ENCODE measurements at places on chromosomes 16 and 17. TPM values are rescaled to one million over a fixed set of nuclear protein-coding genes. Genes with fewer than 3 reads are reported as not detected.

DNA sequence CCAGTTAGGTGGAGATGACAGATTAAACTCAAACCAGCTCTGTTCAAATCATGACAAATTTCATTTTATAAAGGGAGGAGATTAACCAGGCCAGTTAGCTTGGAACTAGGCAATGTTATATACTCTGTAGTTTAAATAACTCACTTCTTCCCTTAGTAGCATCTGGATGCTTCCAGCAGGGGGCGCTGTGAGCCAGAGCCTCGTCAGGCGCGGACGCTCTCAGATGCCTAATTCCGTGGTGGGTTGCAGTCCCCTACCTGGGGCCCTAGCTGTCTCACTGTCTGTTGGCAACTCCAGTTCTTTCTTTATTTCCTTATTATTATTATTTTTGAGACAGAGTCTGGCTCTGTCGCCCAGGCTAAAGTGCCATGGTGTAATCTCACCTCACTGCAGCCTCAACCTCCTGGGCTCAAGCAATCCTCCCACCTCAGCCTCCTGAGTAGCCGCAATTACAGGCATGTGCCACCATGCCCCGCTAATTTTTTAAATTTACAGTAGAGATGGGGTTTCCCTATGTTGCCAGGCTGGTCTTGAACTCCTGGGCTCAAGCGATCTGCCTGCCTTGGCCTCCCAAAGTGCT is 17.3 kb upstream of the WFDC1 start:
- peak; percentile 78 for DNase-seq
- no peak overlapping the region for H3K27ac ChIP-seq
- peaks cover 4% of the 10 kb centered on the region for H3K27me3 ChIP-seq
- H3K4me1 ChIP-seq = no peaks in the 10 kb centered on the region

DNA sequence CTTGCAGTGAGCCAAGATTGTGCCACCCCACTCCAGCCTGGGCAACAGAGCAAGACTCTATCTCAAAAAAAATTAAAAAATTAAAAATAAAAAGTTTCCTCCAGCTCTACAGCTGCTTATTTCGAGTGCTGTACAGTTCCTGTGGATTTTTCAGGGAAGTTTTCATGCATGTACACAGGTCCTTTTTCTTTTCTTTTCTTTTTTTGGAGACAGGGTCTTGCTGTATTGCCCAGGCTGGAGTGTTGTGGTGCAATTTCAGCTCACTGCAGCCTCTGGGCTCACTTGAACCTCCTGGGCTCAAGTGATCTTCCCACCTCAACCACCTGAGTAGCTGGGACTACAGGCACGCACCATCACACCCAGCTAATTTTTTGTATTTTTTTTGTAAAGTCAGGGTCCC is 15.9 kb downstream of the EEF2K start:
- no peak overlapping the region for H3K4me3 ChIP-seq
- no peak overlapping the region for H3K27ac ChIP-seq
- DNase-seq = no peak
- H3K4me1 ChIP-seq = peaks cover 6% of the 10 kb centered on the region

The ZNF778 gene
- total RNA-seq = 7.4 TPM

The FOXL1 gene
- total RNA-seq = not detected

DNA sequence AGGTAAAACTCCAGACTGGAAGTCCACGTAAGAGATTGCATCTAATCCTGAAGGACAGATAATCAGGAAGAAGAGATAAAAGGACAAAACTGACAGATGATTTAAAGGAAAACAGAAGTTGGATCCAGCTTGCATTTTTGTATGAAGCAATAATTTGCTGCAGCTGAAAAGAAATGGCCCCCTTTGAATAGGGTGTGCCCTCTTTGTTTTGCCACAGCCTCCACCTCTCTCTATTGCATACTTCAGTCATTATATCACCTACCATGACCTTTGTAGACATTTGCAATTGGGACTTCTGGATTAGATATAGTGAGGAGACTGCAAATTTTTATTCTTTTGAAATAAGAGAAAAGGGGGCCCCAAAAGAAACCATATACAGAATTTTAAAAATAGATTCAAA is 8.1 kb downstream of the NOG start:
- DNase-seq = no peak
- H3K27ac ChIP-seq = no peak overlapping the region
- H3K4me1 ChIP-seq = peaks cover 33% of the 10 kb centered on the region
- peaks cover 26% of the 10 kb centered on the region for H3K27me3 ChIP-seq
- no peaks in the 10 kb centered on the region for H3K36me3 ChIP-seq
- H3K4me3 ChIP-seq = no peak overlapping the region

GRCh38 chr16:77645764-77646163 is 76.5 kb upstream of the NUDT7 start:
- H3K27me3 ChIP-seq = no peaks in the 10 kb centered on the region
- no peak overlapping the region for H3K27ac ChIP-seq
- DNase-seq = no peak
- H3K4me1 ChIP-seq = no peaks in the 10 kb centered on the region
- no peaks in the 10 kb centered on the region for H3K36me3 ChIP-seq

GRCh38 chr17:16005636-16006035 is 6.0 kb downstream of the TTC19 start:
- H3K4me1 ChIP-seq = peaks cover 27% of the 10 kb centered on the region
- peaks cover 83% of the 10 kb centered on the region for H3K36me3 ChIP-seq
- H3K4me3 ChIP-seq = no peak overlapping the region
- DNase-seq = no peak

- H3K27ac ChIP-seq = no peak overlapping the region
- H3K36me3 ChIP-seq = no peaks in the 10 kb centered on the region
Observed at GRCh38 chr16:9307446-9307845, 216.0 kb downstream of the HAPSTR1 start.

GRCh38 chr16:74896389-74897370 is 88.2 kb downstream of the WDR59 start:
- H3K27me3 ChIP-seq = no peaks in the 10 kb centered on the region
- H3K4me1 ChIP-seq = no peaks in the 10 kb centered on the region
- no peak overlapping the region for H3K4me3 ChIP-seq
- H3K36me3 ChIP-seq = peaks cover 19% of the 10 kb centered on the region
- no peak overlapping the region for H3K27ac ChIP-seq

The CYTH1 gene
- 138 TPM for total RNA-seq

DNA sequence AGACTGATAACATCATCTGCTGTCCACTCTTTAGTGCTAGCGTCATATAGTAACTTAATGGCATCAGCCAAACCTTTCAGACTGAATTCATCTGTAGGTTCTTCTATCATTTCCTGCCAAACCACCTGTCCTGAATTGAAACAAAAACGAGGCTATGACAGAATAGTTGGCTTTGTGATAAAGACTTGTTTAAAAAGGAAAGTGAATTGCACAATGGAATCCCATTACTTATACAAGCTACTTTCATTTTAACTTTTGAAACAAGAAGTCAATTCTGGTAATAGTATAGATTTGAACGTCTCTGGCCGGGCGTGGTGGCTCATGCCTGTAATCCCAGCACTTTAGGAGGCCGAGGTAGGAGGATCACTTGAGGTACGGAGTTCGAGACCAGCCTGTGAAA is 18.2 kb downstream of the LASP1NB start:
- H3K27ac ChIP-seq = no peak overlapping the region
- no peaks in the 10 kb centered on the region for H3K36me3 ChIP-seq
- no peak for DNase-seq
- H3K27me3 ChIP-seq = peaks cover 5% of the 10 kb centered on the region

GRCh38 chr17:76683921-76684745 is 26.6 kb downstream of the MXRA7 start:
- no peak for DNase-seq
- H3K4me1 ChIP-seq = peaks cover 10% of the 10 kb centered on the region

GRCh38 chr16:71185347-71185746 is 45.2 kb downstream of the HYDIN start:
- no peak overlapping the region for H3K4me3 ChIP-seq
- DNase-seq = no peak
- H3K27ac ChIP-seq = no peak overlapping the region
- no peaks in the 10 kb centered on the region for H3K4me1 ChIP-seq
- peaks cover 12% of the 10 kb centered on the region for H3K27me3 ChIP-seq

The ZNF205 gene
- not detected for total RNA-seq

DNA sequence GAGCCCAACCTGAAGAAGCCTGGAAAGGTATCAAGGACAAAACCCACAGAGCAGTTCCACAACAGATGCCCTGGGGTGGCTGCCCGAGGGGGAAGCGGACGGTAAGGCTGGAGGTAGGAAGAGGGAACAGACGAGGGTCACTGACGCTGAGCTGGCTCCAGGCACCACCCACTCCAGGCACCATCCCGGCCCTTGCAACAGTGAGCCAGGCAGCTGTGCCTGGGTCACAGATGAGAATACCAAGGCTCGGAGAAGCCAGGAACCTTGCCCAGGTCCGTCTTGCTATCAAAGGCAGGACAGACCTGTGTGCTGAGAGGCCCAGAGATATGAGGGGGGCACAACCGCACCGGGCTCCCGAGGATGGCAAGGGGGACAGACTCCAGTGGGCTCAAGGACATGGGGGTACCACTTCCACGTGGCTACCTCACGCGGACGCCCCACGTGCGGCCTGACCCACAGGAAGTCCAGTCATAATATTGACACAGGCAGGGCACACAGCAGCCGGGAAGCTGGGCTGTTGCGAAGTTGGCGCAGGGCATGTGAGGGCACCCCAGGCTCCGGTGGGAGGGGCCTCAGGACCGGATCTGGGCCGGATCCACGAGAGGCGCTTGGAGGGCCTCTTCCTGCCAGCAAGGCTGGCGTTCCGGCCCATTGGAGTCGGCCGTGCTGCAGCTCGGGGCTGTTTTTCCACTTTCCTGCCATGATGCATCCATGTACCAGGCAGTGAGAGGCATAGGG is 29.9 kb downstream of the PEMT start:
- no peak for DNase-seq
- H3K27ac ChIP-seq = no peak overlapping the region
- no peaks in the 10 kb centered on the region for H3K27me3 ChIP-seq
- no peaks in the 10 kb centered on the region for H3K4me1 ChIP-seq
- no peak overlapping the region for H3K4me3 ChIP-seq

GRCh38 chr16:67677712-67678111 is 11.1 kb downstream of the C16orf86 start:
- H3K36me3 ChIP-seq = no peaks in the 10 kb centered on the region
- H3K4me3 ChIP-seq = no peak overlapping the region
- H3K4me1 ChIP-seq = no peaks in the 10 kb centered on the region

DNA sequence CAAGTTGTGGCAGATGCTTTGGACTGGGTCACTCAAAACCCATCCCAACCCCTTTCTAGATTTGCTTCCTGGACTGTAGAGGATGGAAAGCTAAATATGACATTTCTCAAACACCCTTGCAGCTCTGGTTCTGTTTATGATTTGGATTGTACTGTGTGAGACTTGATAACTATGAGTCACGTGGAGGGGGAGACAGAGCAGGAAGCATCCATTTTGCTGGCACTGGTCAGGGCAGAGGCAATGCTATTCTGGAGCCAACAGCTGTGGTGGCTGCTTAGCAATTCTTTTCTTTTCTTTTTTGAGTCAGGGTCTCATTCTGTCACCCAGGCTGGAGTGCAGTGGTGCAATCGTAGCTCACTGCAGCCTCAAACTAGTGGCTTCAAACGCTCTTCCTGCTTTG is 13.6 kb upstream of the TERF2 start:
- no peak overlapping the region for H3K27ac ChIP-seq
- no peaks in the 10 kb centered on the region for H3K27me3 ChIP-seq
- no peaks in the 10 kb centered on the region for H3K36me3 ChIP-seq
- DNase-seq = no peak
- no peak overlapping the region for H3K4me3 ChIP-seq

GRCh38 chr16:83915081-83915480 is 16.2 kb downstream of the MLYCD start:
- no peak overlapping the region for H3K27ac ChIP-seq
- no peaks in the 10 kb centered on the region for H3K27me3 ChIP-seq
- DNase-seq = no peak

DNA sequence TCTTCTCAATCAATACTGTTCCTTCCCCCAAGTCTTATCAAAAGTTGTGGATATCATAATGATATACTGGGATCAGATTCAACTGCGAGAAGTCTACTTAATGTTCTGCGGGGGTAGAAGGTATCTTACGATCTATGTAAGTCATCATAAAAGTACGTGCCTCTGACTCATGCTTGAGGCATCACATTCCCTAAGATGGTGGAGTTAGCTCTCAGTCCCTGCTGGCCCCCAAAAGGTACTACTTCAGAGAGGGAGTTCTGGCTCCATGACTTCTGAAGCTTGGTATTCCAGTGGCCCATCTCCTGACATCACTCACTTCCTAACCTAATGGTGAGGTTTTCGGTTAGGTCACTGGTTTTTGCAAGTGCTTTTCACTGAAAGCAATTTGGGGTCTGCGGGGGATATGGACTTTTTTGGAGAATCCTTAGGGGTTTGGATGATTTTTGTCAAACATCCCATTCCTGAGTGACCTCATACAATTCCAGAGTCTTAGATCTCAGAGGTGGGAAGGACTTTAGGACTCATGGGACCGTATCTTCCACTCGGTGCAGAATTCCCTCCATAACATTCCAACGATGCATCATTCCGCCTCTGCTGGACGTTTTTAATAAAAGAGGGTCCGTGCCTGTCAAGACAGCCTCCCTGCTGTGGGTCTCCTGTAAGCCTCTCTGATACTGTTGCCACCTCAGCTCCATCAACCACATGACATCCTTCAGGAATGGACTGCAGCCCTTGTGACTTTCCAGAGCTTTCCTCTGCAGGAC is 74.3 kb downstream of the DYNLRB2 start:
- H3K27me3 ChIP-seq = no peaks in the 10 kb centered on the region
- peaks cover 19% of the 10 kb centered on the region for H3K36me3 ChIP-seq
- no peak overlapping the region for H3K27ac ChIP-seq
- no peaks in the 10 kb centered on the region for H3K4me1 ChIP-seq
- no peak overlapping the region for H3K4me3 ChIP-seq

DNA sequence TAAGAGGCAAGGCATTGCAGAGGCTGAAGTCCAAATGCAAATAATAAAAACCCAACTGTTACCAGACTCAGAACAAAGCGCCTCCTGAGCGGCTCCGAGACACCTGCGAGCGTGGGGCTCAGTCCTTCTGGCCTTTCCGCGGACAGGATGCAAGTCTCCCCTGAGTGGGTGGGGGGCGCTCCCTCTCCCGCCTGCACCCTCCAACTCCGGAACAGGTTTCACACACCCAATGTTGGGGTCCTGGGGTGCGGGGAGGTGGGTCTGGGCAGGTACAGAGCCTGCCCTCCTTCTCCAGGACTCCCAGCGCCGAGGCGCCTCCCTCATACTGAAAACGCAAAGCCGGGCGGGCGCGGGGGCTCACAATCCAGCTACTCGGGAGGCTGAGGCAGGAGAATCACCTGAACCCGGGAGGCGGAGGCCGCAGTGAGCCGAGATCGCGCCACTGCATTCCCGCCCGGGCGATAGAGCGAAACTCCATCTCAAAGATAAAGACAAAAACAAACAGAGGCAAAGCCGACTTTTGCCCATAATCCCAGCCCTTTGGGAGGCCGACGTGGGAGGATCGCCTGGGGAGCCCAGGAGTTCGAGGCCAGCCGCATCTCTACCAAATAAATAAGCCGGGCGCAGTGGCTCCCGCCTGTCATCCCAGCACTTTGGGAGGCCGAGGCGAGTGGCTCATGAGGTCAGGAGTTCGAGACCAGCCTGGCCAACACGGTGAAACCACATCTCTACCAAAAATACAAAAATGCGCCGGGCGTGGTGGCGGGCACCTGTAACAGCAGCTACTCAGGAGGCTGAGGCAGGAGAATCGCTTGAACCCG is 893 bp downstream of the GINS2 start:
- peak; percentile 30 for DNase-seq
- H3K4me3 ChIP-seq = peak overlapping the region; percentile 85
- H3K4me1 ChIP-seq = peaks cover 24% of the 10 kb centered on the region
- peaks cover 24% of the 10 kb centered on the region for H3K36me3 ChIP-seq
- peak overlapping the region; percentile 82 for H3K27ac ChIP-seq

The AARS1 gene
- 98.5 TPM for total RNA-seq

GRCh38 chr16:1832838-1833454 is 5.9 kb downstream of the FAHD1 start:
- H3K4me1 ChIP-seq = peaks cover 13% of the 10 kb centered on the region
- peaks cover 6% of the 10 kb centered on the region for H3K36me3 ChIP-seq
- DNase-seq = no peak
- no peaks in the 10 kb centered on the region for H3K27me3 ChIP-seq
